ENCODE measurements at places on chromosomes 2 and 18. TPM values are rescaled to one million over a fixed set of nuclear protein-coding genes. Genes with fewer than 3 reads are reported as not detected.

Gene GCG
- total RNA-seq = not detected

Gene LYPD6
- 1.8 TPM for total RNA-seq

Gene SFT2D3
- total RNA-seq = 8.3 TPM

Gene ACMSD
- total RNA-seq = not detected

- no peak for DNase-seq
These were observed 133.0 kb downstream of the MAP4K4 start for GRCh38 chr2:101830555-101830954.

DNA sequence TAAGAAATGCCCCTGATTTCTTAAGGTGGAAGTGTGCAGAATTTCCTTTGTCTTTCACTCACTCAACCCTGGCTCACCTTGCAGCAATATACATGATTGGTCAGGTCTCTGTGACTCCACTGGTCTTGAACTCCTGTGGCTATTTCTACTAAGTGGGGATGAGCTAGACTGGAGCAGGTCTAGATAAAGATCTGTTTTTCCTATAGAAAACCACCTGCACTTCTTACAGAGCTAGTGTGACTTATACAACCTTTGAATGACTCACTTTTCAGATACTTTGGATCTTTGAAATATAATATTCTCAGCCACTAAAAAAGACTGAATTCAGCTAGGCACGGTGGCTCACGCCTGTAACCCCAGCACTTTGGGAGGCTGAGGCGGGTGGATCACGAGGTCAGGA is 98.5 kb upstream of the KCTD1 start:
- no peak for DNase-seq
